DND-41 (cell line): ENCODE measurements at places on chromosomes 7 and 10.

- peak; percentile 70 for DNase-seq
Measured at GRCh38 chr10:63465293-63466143, at the start of gene JMJD1C. Gene JMJD1C (minus strand): TSS chr10:63465977. CDS start chr10:63465662, 315 bp downstream.

- DNase-seq = peak; percentile 3
Measured at GRCh38 chr10:129760003-129760315, 204.1 kb downstream of the EBF3 start.

DNA sequence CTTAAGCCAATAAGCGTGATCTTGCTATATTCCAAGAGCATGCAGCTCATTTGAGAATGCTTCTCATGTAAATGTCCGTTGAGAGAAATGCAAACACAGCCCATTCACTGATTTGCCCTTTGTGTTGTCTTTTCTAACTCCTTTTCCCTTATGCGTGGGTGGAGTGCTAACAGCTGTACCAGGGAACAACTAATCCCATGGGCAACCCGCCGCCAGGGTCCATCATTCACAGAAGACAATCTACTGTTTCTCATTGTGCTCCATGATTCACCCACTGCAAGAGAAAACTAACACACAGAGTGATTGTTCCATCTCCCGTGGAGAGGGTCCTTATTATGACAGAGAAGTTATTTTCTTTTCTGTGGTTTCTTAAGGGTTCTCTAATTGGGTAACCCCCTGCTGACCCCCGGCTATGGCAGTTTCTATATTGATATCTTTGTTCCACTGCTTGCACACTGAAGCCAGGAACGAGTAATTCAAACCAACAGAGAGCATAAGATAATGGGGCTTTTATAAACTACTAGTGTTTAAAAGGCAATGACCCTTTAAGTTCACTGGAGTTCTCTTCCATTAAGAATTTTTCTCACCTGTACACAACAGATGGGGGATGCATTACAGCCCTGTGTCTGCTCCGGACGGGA is 298.7 kb downstream of the BAMBI start:
- DNase-seq = no peak

DNA sequence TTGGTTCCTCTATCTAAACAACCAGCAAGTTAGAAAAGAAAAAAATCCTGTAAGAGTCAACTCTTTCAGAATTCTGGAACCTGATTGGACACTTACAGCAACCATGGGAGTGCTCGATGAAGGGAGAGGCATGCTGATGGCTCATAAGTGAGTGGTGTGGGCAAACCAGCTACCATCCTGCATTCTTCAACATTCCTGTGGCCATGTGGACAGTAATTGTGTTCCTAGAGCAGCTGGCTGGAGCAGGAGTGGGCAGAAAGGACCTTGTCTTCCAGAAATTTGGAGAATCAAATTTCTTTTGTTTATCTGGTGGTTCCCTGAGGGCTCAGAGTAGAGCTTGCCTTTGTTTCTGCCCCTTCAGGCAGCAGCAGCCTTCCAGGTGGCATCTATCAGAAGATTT is 22.5 kb upstream of the MYL7 start:
- no peak for DNase-seq

DNA sequence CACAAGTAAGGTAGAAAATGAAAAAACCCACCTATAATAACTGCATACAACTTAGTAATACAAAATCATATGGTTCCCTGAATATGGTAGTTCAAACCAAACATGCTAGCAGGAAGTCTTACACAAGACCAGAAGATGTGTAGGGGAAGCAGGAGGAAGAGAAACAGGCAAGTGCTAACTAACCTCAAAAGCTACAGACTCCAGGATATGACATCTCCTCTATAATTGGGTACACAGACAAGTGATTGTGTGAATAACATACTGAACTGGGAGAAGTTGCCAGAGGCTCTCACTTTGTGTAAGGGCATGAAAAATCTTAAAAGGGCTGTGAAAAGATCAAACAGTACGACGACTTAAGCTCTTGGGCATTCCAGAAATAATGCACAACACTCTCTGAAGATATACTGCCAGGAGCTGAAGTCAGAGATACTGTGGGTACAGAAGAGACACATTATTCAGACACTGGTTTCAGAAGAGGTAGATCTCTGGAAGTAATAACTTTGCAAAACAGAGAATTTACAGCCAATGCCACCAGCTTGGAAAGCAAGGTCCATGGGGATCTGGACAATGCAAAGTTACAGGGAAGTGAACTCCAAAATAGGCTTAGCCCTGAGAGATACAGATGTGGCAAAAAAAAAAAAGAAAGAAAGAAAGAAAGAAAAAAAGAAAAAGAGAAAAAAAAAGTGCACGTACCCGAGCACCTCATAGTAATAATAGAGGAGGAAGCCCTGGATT is 767.2 kb downstream of the TNS3 start:
- no peak for DNase-seq

DNA sequence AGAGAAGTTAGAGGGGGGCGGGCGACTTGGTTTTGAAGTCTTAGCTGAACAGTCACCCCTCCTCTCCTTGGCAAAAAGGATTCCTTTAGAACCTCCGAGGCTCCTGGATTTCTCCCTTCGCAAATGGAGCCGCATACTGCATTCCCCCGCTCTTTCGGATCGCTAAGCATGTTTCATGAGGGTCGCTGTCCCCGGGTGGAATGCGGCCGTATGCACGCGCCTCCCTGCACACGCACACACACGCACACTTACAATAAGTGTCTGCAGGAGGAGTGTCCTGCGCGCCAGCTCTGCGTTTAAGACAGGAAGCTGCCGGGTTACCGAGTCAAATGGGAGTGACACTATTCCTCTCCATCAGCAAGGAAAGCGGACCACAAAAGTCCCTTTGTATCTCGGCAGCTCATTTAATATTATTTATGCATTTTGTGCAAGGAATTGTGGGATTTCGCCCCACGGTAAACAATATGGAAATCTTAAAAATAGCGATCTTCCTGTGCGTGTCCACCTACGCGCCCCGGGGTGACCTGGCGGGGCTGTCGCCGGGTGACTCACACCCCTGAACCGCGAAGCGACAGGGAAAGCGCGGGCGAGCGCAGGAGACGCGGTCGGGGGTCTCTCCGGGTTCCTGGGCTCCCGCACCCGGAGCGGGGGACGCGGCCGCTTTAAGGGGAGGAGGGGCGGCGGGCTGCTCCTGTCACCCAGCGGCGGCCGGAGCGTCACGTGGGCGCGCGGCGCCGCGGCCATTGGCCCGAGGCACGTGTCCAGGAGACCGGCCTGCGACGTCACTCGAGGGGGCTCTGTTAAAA is 988 bp upstream of the EN2 start:
- DNase-seq = no peak

DNA sequence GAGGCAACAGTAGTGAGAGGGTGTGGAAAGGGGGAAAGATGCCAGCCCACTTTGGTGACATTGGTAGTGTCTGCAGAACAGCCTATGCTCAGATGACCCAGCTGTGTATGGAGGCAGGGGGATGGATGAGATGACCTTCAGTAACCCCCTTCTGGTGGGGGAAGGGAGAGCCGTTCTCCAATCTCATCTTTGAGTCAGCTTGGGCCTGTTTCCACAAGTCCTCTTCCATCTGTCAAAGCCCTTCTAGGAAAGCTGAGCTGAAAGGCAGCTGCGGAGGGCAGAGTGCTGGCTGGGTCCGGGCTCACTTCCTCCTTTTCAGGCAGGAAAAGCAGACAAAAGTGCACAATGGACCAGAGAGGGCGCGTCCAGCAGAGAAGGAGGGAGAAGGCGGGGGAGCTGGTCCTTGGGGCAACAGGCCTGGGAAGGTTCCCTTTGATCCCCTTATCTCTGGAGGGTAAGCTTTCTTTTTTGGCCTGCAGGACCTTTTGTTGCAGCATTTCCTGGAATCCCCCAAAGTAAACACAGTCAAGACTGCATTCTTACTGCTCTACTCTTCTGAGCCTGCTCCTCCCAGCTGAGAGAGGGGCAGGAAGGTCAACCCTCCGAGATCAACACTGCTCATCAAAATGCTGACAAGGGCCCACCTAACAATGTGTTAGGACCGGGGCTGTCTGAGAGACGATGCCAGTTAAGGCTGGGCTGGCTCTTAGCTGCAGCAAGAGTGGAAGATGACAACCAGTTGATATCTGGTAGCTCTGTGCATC is 1.2 kb upstream of the LRMDA start:
- no peak for DNase-seq

DNA sequence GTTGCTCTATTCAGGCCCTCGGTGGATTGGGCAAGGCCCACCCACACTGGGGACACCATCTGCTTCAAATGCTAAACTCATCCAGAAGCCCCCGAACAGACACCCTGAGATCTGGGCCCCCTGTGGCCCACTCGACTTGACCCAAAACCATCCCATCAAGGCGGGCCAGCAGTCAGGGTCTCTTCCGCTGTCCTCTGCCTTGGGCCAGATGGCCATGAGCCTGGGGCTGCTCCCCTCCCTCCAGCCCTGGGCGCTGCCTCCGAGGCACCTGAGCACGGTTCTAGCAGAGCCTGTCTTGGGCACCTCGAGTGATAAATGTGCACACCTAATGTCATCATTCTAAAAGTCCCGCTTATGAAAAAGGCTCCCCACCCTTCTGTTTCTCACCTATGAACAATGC is 449.4 kb downstream of the TCERG1L start:
- no peak for DNase-seq

GRCh38 chr7:3437467-3437866 is 136.4 kb downstream of the SDK1 start:
- DNase-seq = no peak
